ENCODE measurements at places on chromosomes 7 and 10. TPM values are rescaled to one million over a fixed set of nuclear protein-coding genes. Genes with fewer than 3 reads are reported as not detected.

- peak overlapping the region; percentile 57 for H3K27ac ChIP-seq
- no peak overlapping the region for H3K4me3 ChIP-seq
- H3K4me1 ChIP-seq = peaks cover 73% of the 10 kb centered on the region
- DNase-seq = peak; percentile 75
- peaks cover 16% of the 10 kb centered on the region for H3K36me3 ChIP-seq
- H3K27me3 ChIP-seq = no peaks in the 10 kb centered on the region
Observed at GRCh38 chr10:129888784-129889616, 75.1 kb downstream of the EBF3 start.

GRCh38 chr7:6621195-6622133 lies 6.1 kb downstream of the ZNF853 start:
- DNase-seq = no peak
- no peak overlapping the region for H3K27ac ChIP-seq
- H3K27me3 ChIP-seq = no peaks in the 10 kb centered on the region
- H3K4me3 ChIP-seq = no peak overlapping the region
- peaks cover 2% of the 10 kb centered on the region for H3K4me1 ChIP-seq

DNA sequence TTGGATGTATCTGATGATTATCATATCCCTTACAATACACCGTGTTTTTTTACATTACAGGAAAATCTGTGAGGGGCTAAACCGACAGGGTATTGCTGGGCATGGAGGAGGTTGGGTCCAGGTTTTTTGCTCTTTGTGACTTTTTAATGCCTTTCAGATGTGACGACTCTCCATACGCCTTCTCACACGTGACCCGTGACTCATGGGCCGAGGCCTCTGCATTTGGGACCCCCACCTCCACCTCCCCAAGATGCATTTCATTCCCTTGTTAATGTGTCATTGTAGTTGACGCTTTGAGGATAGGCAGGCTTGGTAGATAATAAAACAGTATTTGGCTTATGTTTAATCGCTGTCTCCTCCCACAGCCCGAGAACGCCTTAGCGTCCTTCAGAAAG lies 95.3 kb downstream of the CUX1 start:
- no peak overlapping the region for H3K4me3 ChIP-seq
- DNase-seq = no peak
- no peak overlapping the region for H3K27ac ChIP-seq
- peaks cover 19% of the 10 kb centered on the region for H3K36me3 ChIP-seq
- no peaks in the 10 kb centered on the region for H3K27me3 ChIP-seq

GRCh38 chr10:15436696-15437095 lies 65.6 kb upstream of the FAM171A1 start:
- H3K4me3 ChIP-seq = no peak overlapping the region
- DNase-seq = no peak
- no peak overlapping the region for H3K27ac ChIP-seq
- no peaks in the 10 kb centered on the region for H3K36me3 ChIP-seq

GRCh38 chr7:96952974-96953391 lies 52.4 kb upstream of the DLX6 start:
- no peak overlapping the region for H3K4me3 ChIP-seq
- H3K27ac ChIP-seq = no peak overlapping the region
- no peaks in the 10 kb centered on the region for H3K27me3 ChIP-seq
- no peaks in the 10 kb centered on the region for H3K4me1 ChIP-seq
- no peak for DNase-seq

GRCh38 chr10:98391578-98391991 lies 23.4 kb downstream of the PYROXD2 start:
- DNase-seq = peak; percentile 63
- no peaks in the 10 kb centered on the region for H3K27me3 ChIP-seq
- peaks cover 34% of the 10 kb centered on the region for H3K4me1 ChIP-seq
- H3K36me3 ChIP-seq = peaks cover 24% of the 10 kb centered on the region
- H3K27ac ChIP-seq = no peak overlapping the region

- H3K27ac ChIP-seq = no peak overlapping the region
- H3K27me3 ChIP-seq = no peaks in the 10 kb centered on the region
Observed at GRCh38 chr7:39904077-39904486, 46.0 kb upstream of the CDK13 start.

DNA sequence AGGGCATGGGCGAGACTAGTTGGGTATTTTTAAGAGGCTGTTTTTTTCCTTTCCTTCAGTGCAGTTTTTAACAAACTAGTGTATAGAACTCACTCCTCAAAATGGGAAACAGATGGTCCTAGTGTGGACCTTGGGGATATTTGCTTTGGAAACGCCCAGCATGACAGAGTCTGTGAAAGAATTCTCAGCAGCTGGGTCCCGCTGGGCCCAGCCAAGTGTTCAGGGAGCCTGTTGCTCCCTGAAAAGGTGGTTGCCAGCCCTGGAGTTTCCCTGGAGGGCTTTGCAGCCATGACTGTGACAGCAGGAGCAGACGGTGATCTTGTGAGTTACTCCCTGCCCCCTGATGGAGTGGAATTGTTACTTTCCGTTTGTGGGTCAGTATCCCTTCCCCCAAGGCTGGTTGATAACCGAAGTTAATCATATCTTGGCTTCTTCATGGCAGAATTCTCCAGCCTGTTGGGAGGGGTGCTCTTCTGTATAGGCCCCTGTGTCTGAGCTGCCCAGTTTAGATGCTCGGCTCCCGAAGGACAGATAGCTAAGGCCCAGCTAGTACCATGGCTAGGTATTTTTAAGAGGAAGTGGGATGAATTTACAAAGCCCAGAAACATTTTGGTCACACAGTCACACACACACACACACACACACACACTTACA lies 278.6 kb upstream of the HABP2 start:
- H3K4me3 ChIP-seq = no peak overlapping the region
- H3K27me3 ChIP-seq = no peaks in the 10 kb centered on the region
- H3K27ac ChIP-seq = peak overlapping the region; percentile 94
- H3K36me3 ChIP-seq = no peaks in the 10 kb centered on the region

DNA sequence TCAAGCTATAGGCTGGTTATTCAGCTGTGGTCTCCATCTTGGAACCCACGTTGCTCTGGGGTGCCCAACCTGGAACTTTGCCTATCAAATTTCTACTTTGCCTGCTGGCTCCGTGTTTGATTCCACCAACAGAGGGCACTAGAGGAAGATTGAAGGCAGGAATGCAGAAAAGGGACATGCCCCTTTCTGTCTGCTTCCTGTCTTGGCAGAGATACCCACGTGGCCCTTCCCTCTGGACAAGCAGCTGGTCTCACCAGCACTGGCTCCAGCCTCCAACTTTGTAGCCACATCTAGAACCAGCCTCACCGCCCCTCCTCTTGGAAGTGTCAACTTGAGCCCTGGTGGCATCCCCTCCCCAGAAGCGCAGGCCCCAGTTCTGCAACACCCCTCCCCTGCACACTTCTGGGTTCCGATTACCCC lies 52.1 kb upstream of the ZNF438 start:
- H3K4me1 ChIP-seq = no peaks in the 10 kb centered on the region
- no peak overlapping the region for H3K27ac ChIP-seq
- H3K4me3 ChIP-seq = no peak overlapping the region
- no peaks in the 10 kb centered on the region for H3K36me3 ChIP-seq
- no peaks in the 10 kb centered on the region for H3K27me3 ChIP-seq

DNA sequence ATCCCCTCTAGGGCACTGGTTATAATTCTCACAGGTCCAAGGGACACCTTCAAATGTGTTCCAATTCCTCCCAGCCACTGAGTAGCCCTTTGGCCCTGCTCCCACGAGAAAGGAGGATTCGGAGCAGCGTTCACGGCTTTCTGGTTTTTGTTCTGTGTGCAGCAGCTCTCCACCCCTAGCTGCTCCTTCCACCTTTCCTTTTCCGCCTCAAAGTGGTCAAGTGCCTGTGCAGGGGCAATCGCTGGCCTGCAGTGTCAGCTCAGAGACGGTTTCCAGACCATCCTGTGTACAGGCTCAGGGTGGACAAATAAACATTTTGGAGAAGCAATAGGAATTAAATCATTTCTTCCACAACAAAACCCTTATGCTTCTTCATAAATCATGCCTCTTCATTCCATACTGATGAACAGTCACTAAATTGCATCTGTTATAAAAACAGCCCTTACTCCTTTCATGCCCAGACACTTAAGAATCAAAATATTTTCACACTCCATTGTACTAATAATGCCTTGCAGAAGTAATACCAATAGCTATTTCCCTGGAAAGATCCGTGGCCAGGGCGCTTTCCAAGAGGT lies 1.1 kb downstream of the KIAA1549 start:
- DNase-seq = no peak
- peak overlapping the region; percentile 81 for H3K4me3 ChIP-seq
- peaks cover 3% of the 10 kb centered on the region for H3K27me3 ChIP-seq
- H3K27ac ChIP-seq = no peak overlapping the region

DNA sequence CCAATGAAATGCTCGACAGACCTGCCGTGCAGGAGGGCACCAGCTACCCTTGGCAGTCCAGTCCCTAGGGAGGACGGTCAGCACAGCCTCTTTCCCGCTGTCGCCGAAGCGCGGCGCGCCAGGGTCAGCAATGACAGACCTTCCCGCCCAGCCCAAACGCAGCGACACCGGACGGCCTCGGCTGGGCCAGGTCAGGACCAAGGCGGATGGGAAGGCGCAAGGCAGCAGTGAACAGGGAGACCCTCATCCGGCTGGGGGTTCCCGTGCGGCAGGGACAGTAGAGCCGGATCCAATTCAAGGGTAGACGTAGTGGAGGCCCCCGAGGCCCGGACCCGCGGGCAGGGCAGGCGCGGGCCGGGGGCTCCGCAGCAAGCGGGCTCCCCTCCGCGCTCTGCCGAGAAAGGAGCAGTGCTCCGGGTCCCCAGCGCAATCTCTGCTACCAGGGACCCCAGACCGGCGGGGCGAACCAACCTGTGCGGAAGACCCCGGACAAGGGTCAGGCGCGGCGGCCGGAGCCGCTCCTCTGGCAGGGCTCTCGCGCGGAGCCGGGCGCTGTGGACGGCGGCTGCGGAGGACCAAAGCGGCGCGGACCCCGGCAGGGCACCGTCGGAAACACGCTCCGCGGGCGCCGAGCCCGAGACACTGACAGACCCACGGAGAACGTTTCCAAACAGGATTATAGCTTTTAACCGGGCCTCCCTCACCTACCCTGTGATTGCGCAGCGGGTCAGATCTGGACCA lies at the start of gene SEC31B:
Gene SEC31B (minus strand): TSS at position 551 of the 741 bp plus-strand sequence. CDS start 2,909 bp downstream, outside the sequence.
- H3K4me3 ChIP-seq = peak within 1 kb of the TSS; percentile 20
- no peak within 1 kb of the TSS for H3K27ac ChIP-seq
- peaks cover 11% of the 10 kb centered on the region for H3K4me1 ChIP-seq

- H3K27me3 ChIP-seq = no peaks in the 10 kb centered on the region
- DNase-seq = no peak
- H3K4me3 ChIP-seq = no peak overlapping the region
- no peaks in the 10 kb centered on the region for H3K4me1 ChIP-seq
Observed at GRCh38 chr7:16502303-16502702, 24.3 kb upstream of the LRRC72 start.

- H3K36me3 ChIP-seq = no peaks in the 10 kb centered on the region
- H3K27ac ChIP-seq = no peak overlapping the region
- peaks cover 4% of the 10 kb centered on the region for H3K4me1 ChIP-seq
- DNase-seq = no peak
- H3K4me3 ChIP-seq = no peak overlapping the region
Observed at GRCh38 chr7:157516911-157517781, 180.3 kb downstream of the DNAJB6 start.

DNA sequence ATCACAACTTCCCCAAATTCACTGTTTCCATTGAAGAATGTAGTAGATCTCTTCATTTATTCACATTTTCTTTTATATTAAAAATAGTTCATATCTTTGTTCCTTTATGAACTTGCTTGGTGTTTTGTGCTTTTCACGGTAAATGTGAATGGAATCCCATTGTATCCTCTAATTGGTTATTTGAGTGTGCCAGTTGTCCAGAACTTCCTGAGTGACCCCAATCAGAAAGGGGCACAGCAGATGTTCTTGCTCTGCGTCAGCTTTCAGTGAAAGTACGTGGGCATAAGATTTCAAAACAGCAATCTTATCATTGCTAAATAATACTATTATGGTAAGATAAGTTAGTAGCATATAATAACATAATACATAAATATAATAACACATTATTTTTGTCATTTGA lies 47.0 kb downstream of the PTPRZ1 start:
- H3K4me3 ChIP-seq = no peak overlapping the region
- H3K27ac ChIP-seq = no peak overlapping the region
- no peaks in the 10 kb centered on the region for H3K27me3 ChIP-seq
- no peaks in the 10 kb centered on the region for H3K4me1 ChIP-seq

DNA sequence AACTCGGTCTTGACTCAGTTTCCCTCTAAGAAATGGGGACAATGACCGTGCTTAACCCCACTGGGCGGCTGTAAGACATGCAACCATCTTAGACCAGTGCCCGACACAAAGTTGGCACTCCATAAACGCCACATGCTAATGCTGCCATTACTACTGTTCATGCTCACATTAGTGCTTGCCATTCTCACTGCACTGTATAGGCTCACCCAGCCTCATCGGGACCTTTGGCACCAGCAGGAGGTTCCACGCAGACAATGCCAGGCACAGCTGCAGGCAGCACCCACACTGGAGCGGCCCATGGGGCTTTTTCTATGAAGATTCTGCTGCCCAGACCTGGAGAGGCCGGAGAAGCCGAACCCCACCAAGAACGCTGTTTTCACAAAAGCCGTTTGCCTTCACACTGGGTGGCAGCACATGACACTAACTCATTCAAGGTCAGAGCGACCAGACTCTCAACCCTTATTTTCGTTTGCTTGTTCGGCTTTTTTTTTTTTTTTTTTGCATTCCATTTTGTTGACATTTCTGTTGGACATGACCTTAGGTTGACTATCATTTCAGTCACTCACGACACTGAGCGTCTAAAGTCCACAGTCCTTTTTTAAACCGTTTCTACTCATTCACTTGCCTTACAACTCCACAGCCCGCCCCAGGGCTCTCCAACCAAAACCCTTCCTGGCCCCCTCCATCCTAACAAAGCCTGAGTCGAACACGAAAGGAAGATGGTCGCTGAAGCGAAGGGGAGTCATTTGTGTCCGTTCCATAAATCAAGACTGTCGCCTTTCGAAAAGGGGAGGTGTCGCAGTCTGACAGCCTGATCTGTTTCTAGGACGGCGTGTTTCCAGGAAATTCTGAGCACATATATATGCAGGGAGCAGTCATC lies 124.4 kb upstream of the RNF32 start:
- no peaks in the 10 kb centered on the region for H3K36me3 ChIP-seq
- H3K27ac ChIP-seq = no peak overlapping the region
- H3K4me1 ChIP-seq = no peaks in the 10 kb centered on the region
- no peaks in the 10 kb centered on the region for H3K27me3 ChIP-seq
- no peak overlapping the region for H3K4me3 ChIP-seq
- no peak for DNase-seq

GRCh38 chr7:19079066-19079465 lies 38.4 kb downstream of the TWIST1 start:
- H3K4me1 ChIP-seq = no peaks in the 10 kb centered on the region
- no peaks in the 10 kb centered on the region for H3K36me3 ChIP-seq
- no peaks in the 10 kb centered on the region for H3K27me3 ChIP-seq
- no peak overlapping the region for H3K4me3 ChIP-seq

DNA sequence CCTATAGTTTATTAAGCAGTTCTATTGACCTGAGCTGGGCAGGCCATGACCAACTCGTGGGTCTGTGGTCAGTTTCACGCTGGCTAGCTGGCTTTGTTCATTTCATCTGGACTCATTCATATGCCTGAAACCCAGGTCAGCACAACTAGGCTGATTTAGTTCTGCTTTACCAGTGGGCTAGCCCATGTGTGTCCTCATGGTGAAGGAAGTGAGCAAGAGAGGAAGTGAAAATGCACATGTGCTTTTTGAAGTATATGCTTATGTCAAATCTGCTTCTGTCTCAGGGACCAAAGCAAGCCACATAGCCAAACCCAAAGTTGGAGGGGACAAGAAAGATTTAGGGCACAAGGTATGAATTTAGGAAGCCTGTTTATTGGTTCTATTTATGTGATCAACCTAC lies 154.5 kb downstream of the RNF133 start:
- no peak overlapping the region for H3K4me3 ChIP-seq
- no peaks in the 10 kb centered on the region for H3K27me3 ChIP-seq
- H3K36me3 ChIP-seq = no peaks in the 10 kb centered on the region
- no peak overlapping the region for H3K27ac ChIP-seq
- DNase-seq = peak; percentile 54

Gene EPHA1
- not detected for total RNA-seq

Gene ABCB8
- 13.4 TPM for total RNA-seq

Gene PNLIP
- total RNA-seq = 0.18 TPM

Gene SPDYE2
- total RNA-seq = 0.04 TPM

Gene GCK
- total RNA-seq = 4.4 TPM

Gene PAPOLB
- total RNA-seq = 0.22 TPM
